ENCODE measurements at places on chromosomes 11 and 22. TPM values are rescaled to one million over a fixed set of nuclear protein-coding genes. Genes with fewer than 3 reads are reported as not detected.

GRCh38 chr11:2002807-2003206 is 5.2 kb upstream of the H19 start:
- H3K27ac ChIP-seq, result no peak overlapping the region
- H3K27me3 ChIP-seq, result no peaks in the 10 kb centered on the region
- H3K36me3 ChIP-seq, result no peaks in the 10 kb centered on the region
- no peak for DNase-seq

- H3K27ac ChIP-seq, result no peak overlapping the region
- no peak for DNase-seq
- peaks cover 61% of the 10 kb centered on the region for H3K27me3 ChIP-seq
- peaks cover 66% of the 10 kb centered on the region for H3K36me3 ChIP-seq
- H3K4me1 ChIP-seq, result peaks cover 44% of the 10 kb centered on the region
- peak overlapping the region; percentile 80 for H3K4me3 ChIP-seq
Measured at GRCh38 chr22:50714150-50714549, 23.9 kb upstream of the ACR start.

DNA sequence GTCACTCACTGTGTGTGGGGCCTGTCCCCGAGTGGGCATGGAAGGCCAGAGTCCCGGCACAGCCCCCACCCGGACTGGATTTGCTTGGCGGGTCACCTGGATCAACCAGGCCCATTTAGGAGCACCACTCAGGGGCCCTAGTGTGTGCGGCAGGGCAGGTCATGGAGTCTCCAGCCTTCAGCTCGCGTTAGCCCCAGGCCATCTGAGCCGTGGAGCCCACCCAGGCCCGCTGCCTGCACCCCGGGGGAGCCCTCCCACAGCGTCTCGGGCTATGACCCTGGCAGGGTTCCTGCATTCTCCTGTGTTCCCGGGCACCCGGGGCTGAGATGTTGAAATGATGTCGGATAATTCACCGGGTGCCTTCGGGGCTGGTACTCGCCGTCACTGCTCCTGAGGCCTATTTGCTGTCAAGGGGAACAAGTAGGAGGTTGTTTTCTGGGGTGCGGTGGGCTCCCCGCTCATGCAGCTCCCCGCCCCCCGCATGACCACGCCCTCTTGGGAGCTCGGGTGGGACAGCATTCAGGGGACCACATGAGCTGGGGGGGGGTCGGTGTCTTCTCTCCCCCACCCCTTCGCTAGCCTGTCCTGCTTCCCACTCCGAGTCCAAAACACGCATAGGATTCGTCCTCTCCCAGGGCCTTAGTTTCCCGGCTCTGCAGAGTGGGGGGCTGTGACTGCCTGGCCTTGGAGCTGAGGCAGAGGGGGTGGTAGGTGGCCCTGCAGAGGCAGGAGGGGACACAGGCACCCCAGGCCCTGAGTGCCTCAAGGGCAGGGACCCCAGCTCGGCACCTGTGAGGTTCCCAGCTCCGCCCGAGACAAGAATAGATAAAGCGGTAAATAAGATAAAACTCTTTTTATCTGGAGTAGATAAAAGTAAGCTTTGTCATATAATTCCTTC is 77.2 kb downstream of the KCNQ1 start:
- peaks cover 9% of the 10 kb centered on the region for H3K27me3 ChIP-seq
- H3K27ac ChIP-seq, result no peak overlapping the region
- H3K36me3 ChIP-seq, result no peaks in the 10 kb centered on the region

GRCh38 chr22:42661985-42662831 is 13.0 kb upstream of the CYB5R3 start:
- no peaks in the 10 kb centered on the region for H3K36me3 ChIP-seq
- no peak overlapping the region for H3K4me3 ChIP-seq

GRCh38 chr11:95486979-95487378 is 256.0 kb upstream of the SESN3 start:
- peaks cover 1% of the 10 kb centered on the region for H3K27me3 ChIP-seq
- no peak overlapping the region for H3K4me3 ChIP-seq
- DNase-seq, result no peak
- H3K27ac ChIP-seq, result no peak overlapping the region
- no peaks in the 10 kb centered on the region for H3K36me3 ChIP-seq
- no peaks in the 10 kb centered on the region for H3K4me1 ChIP-seq

DNA sequence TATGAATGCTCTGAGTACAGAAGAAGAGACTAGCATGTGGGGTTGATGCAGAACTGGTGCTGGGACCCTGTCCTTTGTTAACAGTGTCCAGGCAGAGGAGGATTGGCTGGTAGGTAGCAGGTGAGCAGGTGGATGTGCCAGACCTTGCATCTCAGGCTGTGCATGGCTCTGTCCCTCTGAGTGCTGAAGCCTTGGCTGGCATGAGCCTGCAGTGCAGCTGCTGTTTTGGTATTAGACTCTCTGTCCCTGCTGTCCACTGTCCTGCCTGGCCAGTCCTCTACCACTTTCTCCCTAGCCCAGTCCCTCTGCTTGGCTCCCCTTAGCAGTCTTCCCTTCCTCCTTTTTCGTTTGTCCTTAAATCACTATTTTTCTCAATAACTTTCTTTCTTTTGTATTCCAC is 213.6 kb upstream of the ZBED5 start:
- H3K27me3 ChIP-seq, result peaks cover 3% of the 10 kb centered on the region
- no peak overlapping the region for H3K4me3 ChIP-seq
- H3K27ac ChIP-seq, result no peak overlapping the region
- H3K36me3 ChIP-seq, result no peaks in the 10 kb centered on the region
- no peaks in the 10 kb centered on the region for H3K4me1 ChIP-seq
- no peak for DNase-seq

DNA sequence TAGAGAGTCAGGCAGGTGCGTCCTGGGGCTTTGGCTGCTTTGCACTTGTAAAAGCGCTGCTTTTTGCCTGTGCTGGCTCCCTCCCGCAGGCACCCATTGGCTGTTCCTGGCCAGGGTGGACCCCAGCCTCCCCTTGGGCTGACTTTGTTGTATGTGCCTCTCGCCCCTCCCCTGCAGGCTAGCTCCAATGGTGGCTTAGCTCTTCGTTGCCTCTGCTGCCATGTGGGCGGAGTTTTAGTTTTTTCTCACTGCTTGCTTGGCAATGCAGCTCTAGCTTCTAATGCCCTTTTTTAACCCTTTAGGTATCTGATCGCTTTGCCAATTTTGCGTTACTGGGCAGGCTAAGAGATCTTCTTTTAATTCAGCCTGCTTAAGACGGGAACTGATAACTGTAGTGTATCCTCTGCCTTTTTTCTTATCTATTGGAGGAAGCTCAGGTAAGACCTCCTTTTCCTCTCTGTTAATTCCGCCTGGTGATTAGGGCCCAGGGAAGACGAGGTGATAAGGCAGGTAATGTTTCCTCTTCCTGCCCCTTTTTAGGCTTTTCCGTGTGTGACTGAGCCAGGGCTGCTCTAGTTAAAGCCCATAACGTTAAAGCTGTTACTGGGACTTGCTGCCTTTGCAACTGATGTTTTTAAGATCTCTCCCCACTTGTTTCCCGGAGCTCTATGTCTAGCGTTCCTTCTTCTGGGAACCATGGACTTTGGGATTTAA is 11.7 kb upstream of the GLYATL1 start:
- peak; percentile 79 for DNase-seq
- peak overlapping the region; percentile 81 for H3K4me3 ChIP-seq
- peaks cover 1% of the 10 kb centered on the region for H3K27me3 ChIP-seq
- H3K36me3 ChIP-seq, result no peaks in the 10 kb centered on the region

DNA sequence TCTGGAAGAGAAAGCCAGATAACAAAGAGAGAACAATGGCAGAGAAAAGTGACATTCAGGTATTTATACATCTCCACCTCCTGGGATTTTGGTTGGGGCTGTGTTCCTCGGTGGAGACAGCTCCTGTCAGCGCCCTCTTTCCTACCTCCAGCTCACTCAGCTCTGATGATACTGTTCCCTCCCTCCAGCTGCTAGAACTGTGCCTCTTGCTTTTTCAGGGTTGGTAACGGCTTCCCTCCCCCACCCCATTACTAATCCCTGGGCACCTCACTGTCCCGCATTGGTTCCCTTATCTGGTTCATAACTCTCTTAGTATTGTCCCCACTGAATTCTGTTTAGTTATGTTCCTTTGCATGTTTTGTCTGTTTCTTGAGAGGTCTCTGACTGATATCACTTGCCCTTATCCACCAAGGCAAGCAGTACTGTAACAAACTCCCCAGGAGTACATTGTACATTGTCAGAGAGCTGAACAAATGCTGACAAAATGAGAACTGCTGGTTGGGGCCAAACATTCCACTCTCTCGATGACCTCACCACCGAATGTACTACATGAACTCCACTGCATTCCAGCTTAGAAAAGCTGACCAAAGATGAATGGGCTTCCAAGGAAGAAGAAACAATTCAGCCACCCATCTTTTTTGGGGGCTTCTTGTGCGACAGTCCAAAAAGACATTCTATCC is 5.7 kb upstream of the FBXO3 start:
- no peaks in the 10 kb centered on the region for H3K36me3 ChIP-seq
- H3K4me1 ChIP-seq, result peaks cover 10% of the 10 kb centered on the region
- peaks cover 3% of the 10 kb centered on the region for H3K27me3 ChIP-seq
- DNase-seq, result no peak
- H3K4me3 ChIP-seq, result no peak overlapping the region

- H3K27me3 ChIP-seq, result peaks cover 3% of the 10 kb centered on the region
- H3K4me3 ChIP-seq, result no peak overlapping the region
- H3K36me3 ChIP-seq, result peaks cover 2% of the 10 kb centered on the region
- no peak for DNase-seq
- H3K27ac ChIP-seq, result no peak overlapping the region
Measured at GRCh38 chr11:92888696-92889095, 80.8 kb upstream of the MTNR1B start.

GRCh38 chr22:44640618-44641155 is 61.3 kb upstream of the PRR5 start:
- peaks cover 3% of the 10 kb centered on the region for H3K27me3 ChIP-seq
- no peaks in the 10 kb centered on the region for H3K36me3 ChIP-seq
- no peak overlapping the region for H3K4me3 ChIP-seq

- H3K36me3 ChIP-seq, result no peaks in the 10 kb centered on the region
- DNase-seq, result no peak
- H3K4me3 ChIP-seq, result no peak overlapping the region
Measured at GRCh38 chr11:104476898-104477297, 313.0 kb upstream of the PDGFD start.

- DNase-seq, result no peak
- H3K27ac ChIP-seq, result no peak overlapping the region
- H3K27me3 ChIP-seq, result no peaks in the 10 kb centered on the region
- H3K4me1 ChIP-seq, result peaks cover 7% of the 10 kb centered on the region
- H3K36me3 ChIP-seq, result no peaks in the 10 kb centered on the region
Measured at GRCh38 chr11:96288915-96289314, 54.1 kb downstream of the MAML2 start.

GRCh38 chr22:39148727-39149535 is 3.5 kb downstream of the CBX7 start:
- H3K4me3 ChIP-seq, result no peak overlapping the region
- H3K27me3 ChIP-seq, result peaks cover 8% of the 10 kb centered on the region
- H3K27ac ChIP-seq, result no peak overlapping the region
- H3K36me3 ChIP-seq, result peaks cover 4% of the 10 kb centered on the region
- DNase-seq, result no peak

GRCh38 chr11:48006301-48006992 is 26.1 kb downstream of the PTPRJ start:
- no peaks in the 10 kb centered on the region for H3K36me3 ChIP-seq
- H3K4me3 ChIP-seq, result no peak overlapping the region
- peak overlapping the region; percentile 1 for H3K27ac ChIP-seq
- no peak for DNase-seq
- peaks cover 4% of the 10 kb centered on the region for H3K4me1 ChIP-seq

DNA sequence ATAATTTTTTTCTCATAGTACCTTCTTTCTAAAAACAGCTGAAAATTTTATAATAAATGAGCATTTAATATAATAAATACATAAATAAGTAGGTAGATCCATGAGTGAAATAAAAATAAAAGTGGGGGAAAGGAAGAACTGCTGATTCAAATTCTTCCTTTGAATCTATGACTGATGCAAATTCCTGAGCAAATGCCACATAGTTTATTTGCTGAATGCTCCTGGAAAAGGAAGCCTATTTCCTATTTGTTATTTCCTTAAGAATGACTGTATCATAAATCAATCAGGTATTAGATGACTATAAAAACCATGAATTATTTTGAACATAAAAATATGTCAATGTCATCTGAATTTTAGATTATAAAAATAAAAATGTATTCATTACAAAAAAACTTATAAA is 16.6 kb downstream of the BTBD10 start:
- peaks cover 20% of the 10 kb centered on the region for H3K4me1 ChIP-seq
- no peak overlapping the region for H3K27ac ChIP-seq
- H3K36me3 ChIP-seq, result no peaks in the 10 kb centered on the region
- H3K27me3 ChIP-seq, result no peaks in the 10 kb centered on the region

GRCh38 chr11:1200611-1201191 is 22.2 kb upstream of the MUC5B start:
- H3K36me3 ChIP-seq, result no peaks in the 10 kb centered on the region
- no peak for DNase-seq
- H3K4me1 ChIP-seq, result no peaks in the 10 kb centered on the region
- no peak overlapping the region for H3K4me3 ChIP-seq

DNA sequence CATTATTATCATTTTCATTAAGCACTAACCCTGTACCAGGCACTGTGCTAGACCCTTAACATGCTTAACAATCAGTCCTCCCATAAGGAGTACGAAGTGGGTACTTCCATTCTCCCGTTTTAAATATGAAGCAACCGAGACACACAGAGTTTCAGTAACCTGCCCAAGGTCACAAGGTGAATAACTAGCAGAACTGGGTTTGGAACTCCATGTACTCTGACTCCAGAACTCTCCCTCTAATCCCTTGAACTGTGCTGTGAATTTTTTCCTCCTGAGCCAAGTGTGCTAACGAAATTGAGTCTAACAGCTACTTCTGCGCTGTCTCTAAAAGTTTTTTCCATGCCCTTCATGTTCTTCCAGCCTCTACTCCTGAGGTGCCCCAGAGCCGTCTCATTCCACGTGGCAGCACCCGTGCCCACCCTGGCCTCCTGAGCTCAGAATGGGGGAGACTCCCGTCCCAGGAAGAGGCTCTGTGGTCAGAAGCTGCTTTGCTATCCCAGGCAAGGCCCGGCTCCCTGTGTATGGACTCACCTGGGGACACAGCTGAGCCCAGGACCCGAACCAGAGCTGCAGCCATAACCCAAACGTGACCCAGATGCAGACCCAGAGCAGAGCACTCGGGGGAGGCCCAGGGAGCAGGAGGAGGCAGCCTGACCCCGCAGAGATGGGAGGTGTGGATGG is 8.6 kb upstream of the TRIM29 start:
- H3K36me3 ChIP-seq, result no peaks in the 10 kb centered on the region
- H3K27me3 ChIP-seq, result peaks cover 6% of the 10 kb centered on the region
- no peaks in the 10 kb centered on the region for H3K4me1 ChIP-seq
- no peak overlapping the region for H3K4me3 ChIP-seq
- H3K27ac ChIP-seq, result no peak overlapping the region

DNA sequence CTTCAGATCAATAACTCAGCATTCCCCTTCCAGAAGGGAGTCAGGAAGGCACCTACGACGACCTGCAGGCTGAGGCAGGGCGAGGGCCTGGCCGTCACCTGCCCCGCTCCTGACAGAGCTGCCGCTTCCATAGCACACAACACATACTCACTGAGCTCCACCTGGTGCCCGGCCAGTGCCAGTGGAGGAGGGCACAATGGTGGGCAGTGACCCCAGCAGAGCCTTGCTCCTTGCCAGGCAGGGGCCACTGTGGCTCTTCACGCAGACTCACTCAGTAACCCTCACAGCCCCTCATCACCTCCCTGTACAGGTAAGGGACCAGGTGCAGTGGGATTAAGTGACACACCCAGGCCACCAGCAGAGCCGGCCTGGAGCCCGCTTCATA is 24.6 kb downstream of the LRFN4 start:
- H3K27ac ChIP-seq, result no peak overlapping the region
- H3K4me1 ChIP-seq, result peaks cover 7% of the 10 kb centered on the region
- H3K27me3 ChIP-seq, result peaks cover 9% of the 10 kb centered on the region
- no peak for DNase-seq
- H3K4me3 ChIP-seq, result no peak overlapping the region

Gene POLR2F
- total RNA-seq, result 58.9 TPM

Gene PI4KA
- 65.3 TPM for total RNA-seq

Gene IGLL1
- not detected for total RNA-seq

Gene OR2D2
- 0.64 TPM for total RNA-seq

Gene DRG1
- 55.6 TPM for total RNA-seq

Gene SOX10
- total RNA-seq, result 0.08 TPM

Gene FAM180B
- total RNA-seq, result 0.31 TPM

Gene SIPA1
- total RNA-seq, result 267 TPM

Gene PLAAT5
- total RNA-seq, result 3.8 TPM

Gene KDM4D
- total RNA-seq, result 1.8 TPM

Data from endothelial cell (in vitro differentiated cells).